ENCODE measurements at places on chromosomes 6 and 20. TPM values are rescaled to one million over a fixed set of nuclear protein-coding genes. Genes with fewer than 3 reads are reported as not detected.

- H3K4me3 ChIP-seq = no peak overlapping the region
- H3K4me1 ChIP-seq = peaks cover 18% of the 10 kb centered on the region
- H3K27me3 ChIP-seq = peaks cover 9% of the 10 kb centered on the region
- no peaks in the 10 kb centered on the region for H3K36me3 ChIP-seq
Measured at GRCh38 chr6:45566882-45567281, 189.1 kb upstream of the SUPT3H start.

GRCh38 chr6:15952231-15953151 is 176.4 kb upstream of the MYLIP start:
- H3K4me3 ChIP-seq = peak overlapping the region; percentile 36
- H3K4me1 ChIP-seq = peaks cover 45% of the 10 kb centered on the region
- H3K36me3 ChIP-seq = no peaks in the 10 kb centered on the region
- no peak for DNase-seq
- H3K27ac ChIP-seq = peak overlapping the region; percentile 2

GRCh38 chr20:419556-420165 is 11.6 kb downstream of the RBCK1 start:
- H3K4me3 ChIP-seq = no peak overlapping the region
- DNase-seq = no peak
- peaks cover 26% of the 10 kb centered on the region for H3K36me3 ChIP-seq

BPIFB1 gene
- total RNA-seq = not detected
